NCI-H345 (cell line): ENCODE measurements at places on chromosomes 12 and 14.

- no peak for DNase-seq
These were observed 35.3 kb downstream of the SLC6A15 start for GRCh38 chr12:84877340-84877739.

- DNase-seq: peak; percentile 25
These were observed 77.7 kb downstream of the ETV6 start for GRCh38 chr12:11727133-11727664.

- DNase-seq: no peak
These were observed 29.2 kb downstream of the GNS start for GRCh38 chr12:64729909-64730587.

GRCh38 chr14:65079768-65080167 lies 22.5 kb downstream of the MAX start:
- DNase-seq: no peak

DNA sequence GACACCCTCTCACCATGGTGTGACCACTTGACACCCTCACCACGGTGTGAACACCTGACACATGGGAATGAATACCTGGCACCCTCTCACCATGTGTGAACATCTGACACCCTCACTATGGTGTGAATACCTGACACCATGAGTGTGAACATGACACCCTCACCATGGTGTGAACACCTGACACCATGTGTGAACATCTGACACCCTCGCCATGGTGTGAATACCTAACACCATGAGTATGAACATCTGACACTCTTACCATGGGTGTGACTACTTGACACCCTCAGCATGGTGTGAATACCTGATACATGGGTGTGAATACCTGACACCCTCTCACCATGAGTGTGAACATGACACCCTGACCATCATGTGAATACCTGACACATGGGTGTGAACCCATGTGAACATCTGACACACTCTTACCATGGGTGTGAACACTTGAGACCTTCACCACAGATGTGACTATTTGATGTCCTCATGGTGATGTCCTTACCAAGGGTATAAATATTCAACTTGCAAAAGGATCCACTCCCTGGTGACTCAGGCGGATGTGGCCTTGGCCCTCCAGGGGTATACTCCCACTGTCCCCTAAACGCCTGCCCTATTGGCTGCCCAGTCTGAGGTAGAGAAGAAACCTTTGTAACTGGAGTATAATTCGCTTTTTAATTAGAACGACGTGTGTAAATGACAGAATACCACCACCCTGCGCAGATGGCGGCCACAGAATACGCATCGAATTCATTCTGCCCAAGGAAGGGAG lies 29.1 kb downstream of the RFLNA start:
- DNase-seq: no peak

- DNase-seq: no peak
These were observed 899 bp upstream of the KCNH3 start for GRCh38 chr12:49537752-49538509.

DNA sequence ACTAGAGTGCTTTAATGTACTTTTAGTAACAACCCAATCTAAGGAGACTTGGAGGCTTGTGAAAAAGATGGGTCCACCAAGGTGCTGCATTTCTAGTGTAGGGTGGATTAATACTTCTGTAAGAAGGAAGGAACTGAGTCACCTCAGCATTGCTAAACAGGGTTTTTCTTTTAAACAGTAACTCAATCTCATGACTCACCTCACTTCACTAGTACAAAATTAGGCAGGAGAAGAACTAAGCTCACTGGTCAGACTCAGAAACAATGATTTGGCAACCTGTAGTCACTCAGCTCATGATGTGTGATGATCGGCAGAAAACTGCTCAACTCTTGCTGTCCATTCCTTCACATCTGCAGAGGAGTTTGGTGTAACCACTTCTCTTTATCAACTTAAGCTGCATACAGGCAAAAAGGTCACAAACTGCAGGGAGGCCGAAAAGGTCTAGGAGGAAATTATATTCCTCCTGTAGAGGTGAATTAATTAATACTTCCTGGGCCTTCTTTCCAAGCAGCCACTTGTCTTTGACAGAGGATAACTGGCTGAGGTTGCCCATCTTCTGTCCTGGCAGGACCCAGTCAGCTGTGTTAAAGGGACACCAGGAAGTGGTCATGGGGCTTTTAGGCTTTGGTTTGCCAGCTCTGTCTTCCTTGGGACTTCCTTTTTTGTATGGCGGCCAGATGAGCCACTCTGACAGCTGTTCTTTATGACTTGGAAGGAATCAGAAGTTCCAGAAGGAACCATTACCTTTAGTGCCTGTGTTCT lies 466.9 kb downstream of the FUT8 start:
- no peak for DNase-seq

DNA sequence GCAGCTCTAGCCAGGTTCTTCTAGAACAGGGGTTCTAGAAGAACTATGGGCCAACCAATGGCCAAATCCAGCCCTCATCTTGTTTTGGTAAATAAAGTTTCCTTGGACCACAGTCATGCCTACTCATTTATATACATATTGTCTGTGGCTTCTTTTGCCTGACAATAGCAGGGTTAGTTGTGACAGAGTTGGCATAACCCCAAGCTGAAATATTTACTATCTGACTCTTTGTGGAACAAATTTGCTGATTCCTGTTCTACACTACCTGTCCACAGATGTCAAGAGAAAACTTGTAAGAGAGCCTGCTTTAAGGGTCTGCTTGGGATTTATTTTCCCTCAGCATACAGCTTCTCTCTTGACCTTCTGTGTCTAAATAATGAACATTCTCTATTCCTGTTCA lies 289.0 kb downstream of the KSR2 start:
- no peak for DNase-seq

DNA sequence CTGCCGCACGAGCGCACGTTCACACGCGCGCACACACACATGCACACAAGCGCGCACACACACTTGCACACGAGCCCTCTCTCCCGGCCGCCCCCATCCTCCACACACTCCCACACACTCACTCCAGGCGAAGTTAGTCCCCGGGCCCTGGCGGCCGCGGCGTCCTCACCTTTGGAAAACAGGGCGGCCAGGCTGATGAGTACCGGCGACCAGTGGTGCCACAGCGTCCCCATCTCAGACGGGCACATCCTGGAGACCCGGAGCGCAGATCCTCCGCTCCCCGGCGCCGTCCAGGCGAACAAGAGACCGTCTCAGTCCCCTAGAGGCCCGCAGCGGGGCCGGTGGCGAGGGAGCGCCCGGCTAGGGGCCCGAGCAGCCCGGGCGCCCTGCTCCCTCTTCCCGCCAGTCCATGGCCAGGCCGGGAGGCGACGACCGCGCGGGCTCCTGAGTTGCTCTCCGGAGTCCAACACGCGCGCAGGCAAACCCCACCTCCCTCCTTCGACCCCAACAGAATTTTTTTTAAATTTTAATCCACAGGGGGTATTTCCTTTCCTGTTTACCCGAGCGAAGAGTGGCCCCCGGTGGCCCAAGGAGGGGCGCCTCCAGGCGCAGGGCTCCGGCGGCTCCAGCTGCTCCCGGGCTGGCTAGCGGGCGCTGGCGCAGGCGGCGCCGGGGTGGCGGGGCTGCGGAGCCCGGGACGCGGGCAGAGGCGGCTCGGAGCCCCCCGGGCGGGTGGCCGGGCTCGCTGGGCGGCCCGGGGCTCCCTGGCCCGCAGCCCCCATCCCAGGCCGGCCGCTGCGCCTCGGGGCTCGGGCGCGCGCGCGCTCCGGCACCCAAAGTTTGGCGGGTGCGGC lies 506 bp downstream of the TMEM132D start:
- DNase-seq: peak; percentile 25

DNA sequence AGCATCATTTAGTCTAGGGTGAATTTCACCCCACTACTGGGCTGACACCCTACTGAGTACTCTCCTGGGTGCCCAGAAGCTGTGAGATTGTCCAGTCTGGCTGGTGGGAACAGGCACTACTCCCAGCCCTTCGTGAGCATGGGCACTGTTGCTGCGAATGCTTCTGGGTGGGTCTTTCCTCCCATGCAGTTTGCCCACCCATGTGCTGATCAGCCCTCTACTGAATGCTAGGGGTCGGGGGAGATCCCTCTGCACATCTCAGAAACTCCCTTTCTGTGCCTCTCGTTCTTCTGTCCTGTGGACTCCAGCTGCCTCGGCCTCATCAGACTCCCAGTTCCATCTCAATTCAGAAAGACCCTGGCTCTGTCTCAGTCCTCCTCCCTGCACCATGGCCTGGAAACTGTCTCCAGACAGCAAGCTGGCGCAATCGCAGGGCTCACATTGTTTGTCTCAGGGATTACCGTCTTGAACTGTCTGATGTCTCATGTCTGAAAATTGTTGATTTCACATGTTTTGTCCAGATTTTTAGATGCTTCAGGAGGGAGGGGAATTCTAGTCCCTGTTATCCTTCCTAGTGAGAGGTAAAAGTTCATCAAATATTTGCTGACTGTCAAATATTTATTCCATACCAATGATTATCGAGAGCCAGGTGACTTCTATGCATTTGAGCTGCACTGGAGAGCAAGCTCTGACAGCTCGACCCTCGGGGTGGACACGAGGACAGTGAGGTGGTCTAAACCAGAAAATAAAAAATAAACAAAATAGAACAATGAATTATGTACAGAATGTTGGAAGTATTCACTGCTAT lies 316.6 kb upstream of the RTL1 start:
- DNase-seq: no peak

DNA sequence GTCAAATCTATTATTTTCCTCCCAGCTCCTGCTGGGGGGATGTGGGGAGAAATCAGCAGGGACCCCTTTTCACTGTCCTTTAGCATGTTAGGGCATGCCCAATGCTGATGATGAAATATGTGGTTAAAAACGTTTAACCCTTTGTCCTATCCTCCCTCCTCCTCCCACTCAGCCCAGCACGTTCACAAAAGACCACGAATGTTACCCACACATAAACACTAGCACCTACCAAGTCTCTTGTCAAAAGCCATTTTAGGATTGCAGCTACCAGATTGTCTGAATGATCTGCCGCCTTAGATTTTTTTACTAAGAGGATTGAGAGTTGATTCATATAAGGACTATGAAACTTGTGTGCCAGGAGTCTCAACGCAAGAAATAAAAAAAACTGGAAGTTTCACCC lies 70.4 kb downstream of the TBK1 start:
- DNase-seq: peak; percentile 48

DNA sequence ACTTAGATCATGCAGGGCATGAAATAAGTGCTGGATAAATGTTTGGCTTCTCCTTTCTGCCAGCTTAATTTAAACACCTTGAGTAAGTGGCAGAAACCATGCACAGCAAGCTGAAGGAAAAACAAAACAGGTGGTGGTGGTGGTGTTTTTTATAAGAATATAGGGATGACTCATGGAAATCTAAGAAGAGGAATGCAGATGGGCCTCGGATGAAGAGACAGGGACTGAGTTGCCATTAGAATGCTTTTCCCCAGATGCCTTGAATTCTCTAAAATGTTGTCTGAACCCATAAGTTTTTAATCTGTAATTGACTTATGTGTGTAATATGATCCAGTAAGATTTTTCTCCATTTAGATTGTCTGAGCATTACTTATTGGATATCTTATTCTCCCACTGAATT lies 93.1 kb upstream of the ZDHHC17 start:
- no peak for DNase-seq

DNA sequence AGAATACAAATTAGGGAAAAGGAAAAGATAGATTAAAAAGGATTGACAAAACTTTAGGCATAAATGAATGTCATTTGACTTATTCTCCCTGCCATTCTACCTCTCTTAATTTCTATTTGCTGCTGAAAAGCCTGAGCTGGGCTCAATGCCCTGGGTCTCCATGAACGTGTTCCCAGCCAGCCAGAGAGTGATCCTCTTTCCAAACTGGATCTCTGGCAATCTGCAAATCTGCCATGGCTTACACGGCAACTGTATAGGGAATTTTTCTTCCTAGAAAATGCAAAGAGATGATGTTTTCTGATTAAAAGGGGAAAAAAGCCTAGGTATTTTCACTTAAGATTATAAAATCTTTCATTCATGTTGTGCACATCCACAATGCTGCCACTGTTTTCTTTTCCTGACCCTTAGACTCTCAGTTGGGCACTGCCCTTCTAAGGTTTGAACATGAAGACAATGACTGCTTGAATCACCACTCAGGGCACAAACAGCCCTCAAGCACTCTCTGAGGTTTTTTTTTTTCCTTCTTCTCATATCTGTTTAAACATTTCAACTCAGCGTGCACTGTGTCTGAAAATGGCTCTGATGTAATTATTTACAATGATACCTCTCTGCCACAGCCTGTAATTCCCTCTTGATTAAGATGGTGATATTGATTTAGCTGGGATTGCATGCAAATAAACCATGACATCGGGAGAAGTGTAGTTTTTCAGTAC lies 60.3 kb downstream of the DACT1 start:
- peak; percentile 79 for DNase-seq

DNA sequence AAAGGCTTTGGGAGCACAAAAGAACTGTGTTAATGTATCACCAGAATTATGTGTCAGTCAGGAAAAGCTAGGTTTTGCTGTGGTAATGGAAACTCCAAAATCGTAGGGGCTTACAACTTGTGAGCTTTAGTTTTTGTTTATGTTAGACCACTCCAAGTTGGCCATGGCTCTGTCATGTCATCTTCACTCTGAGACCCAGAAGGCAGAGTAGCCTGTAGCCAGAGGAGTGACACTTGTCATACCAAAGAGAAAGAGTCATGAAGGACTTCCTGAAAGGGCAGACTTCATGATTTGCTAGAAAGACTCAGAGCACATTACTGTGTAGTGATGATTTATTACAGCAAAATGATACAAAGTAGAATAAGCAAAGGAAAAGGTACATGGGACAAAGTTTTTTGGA lies 133.6 kb upstream of the SSTR1 start:
- DNase-seq: no peak

- DNase-seq: no peak
These were observed 138.9 kb upstream of the CCND2 start for GRCh38 chr12:4134448-4135263.

DNA sequence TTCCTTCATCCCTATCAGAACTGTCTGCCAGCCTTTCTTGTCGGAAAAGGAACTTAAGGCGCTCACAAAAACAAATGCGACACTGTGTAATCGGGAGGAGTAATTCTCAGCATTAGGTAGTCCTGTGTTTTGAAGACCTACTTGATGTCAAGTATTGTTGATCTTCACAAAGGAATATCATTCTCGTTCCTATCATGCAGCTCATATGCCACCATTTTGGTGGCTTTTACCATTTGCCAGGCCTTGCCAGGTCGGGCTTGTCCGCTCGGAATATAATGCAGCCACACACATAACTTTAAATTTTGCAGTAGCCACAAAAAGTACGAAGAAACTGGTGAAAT lies 903 bp upstream of the PPP4R3A start:
- DNase-seq: no peak

DNA sequence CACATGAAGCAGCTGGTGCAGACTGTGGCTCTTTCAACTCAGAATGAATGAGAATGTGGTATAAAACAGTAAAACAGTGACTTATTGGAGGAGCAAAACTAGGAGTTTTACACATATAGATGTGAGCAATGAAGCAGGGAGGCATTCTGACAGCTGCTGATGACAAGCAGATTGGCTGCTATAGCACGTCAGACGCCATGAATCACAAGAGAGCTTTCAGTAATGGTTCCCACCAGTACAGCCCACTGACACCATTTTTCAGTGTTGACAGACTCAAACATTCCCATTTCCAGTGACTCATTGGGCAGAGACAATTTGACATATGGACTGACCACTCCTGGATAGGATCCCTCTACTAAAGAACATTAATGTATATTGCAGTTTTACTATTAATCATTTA lies 24.6 kb upstream of the FSCB start:
- DNase-seq: no peak
